ENCODE measurements at places on chromosomes 1 and 21.
A peak's percentile ranks its signal among the peaks of the same experiment; 100 is the strongest.

- no peak for DNase-seq
Observed at GRCh38 chr1:21916447-21917238, 20.5 kb downstream of the HSPG2 start.

GRCh38 chr1:28507646-28508434, 2.0 kb downstream of the RCC1 start:
- DNase-seq: no peak

DNA sequence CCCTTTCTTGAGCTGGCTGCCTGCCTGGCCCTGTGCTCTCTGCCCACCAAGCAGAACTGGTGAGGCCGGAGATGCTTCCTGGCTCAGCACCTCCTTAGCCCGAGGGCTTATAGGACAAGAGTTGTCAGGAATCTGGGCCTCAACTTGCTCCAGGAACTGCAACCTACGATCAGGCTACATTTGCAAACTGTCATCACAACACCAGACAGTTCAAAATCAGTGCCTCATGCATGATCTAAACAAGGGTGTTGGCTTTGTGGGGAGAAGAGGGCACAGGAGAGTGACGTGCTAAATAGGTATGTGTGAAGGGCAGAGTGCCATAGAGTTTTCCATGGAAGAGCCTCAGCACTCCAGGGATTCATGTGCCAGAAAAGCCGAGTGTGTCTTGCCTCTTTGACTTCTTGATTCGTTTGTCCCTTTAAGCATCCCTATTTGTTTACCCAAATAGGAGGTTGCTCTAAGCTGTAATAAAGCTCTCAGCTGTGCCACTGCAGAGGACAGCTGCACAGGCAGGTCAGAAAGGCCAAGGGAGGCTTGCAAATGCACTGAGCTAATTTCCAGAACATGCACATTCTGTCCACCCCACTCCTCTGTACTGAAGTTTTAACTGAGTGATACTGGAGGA, 30.2 kb upstream of the NEK2 start:
- no peak for DNase-seq

DNA sequence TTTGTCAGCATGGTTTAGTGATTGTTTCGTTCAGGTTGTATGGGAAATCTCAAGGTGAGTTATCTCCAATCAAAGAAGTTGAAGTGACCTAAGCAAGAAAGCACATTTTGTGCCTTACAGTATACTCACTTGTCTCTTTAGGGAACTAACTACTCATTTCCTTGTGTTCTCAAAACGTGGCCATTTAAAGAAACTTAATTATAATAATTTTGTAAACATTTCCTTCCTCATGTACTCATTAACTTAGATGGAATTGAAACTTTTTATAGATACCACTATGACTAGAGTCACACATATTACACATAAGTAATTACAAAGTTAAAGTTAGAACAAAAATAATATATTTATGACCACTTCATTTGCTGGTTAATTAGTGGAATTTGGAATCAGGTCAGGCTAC, 552.6 kb downstream of the MRPL39 start:
- no peak for DNase-seq

- DNase-seq: no peak
Observed at GRCh38 chr1:214476986-214477870, 74.2 kb downstream of the PTPN14 start.

DNA sequence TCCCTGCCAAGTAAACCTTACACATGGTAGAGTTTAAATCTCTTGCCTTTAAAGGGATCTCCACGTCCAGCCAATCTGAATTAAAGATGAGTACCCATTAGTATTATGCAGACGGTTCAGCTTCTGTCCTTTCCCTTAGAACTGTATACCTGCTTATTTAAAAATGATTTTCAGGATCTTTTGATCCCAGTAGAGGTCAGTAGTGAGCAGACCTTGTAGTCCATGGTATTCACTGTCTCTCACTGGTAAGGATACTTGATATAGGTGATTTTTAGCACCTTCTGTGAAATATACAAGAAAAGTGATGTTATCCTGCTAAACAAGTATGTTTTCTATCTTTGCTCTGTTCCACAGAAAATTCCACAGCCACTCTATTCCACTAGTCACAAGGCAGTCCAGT, 1211.6 kb upstream of the ADGRL4 start:
- DNase-seq: no peak

- no peak for DNase-seq
Observed at GRCh38 chr1:238960071-238960470, 426.3 kb upstream of the CHRM3 start.

- DNase-seq: no peak
Observed at GRCh38 chr21:39666681-39667315, 54.1 kb downstream of the B3GALT5 start.

- DNase-seq: no peak
Observed at GRCh38 chr1:28111157-28111556, 22.7 kb upstream of the EYA3 start.

- DNase-seq: no peak
Observed at GRCh38 chr1:236748268-236748870, 46.7 kb upstream of the MTR start.

DNA sequence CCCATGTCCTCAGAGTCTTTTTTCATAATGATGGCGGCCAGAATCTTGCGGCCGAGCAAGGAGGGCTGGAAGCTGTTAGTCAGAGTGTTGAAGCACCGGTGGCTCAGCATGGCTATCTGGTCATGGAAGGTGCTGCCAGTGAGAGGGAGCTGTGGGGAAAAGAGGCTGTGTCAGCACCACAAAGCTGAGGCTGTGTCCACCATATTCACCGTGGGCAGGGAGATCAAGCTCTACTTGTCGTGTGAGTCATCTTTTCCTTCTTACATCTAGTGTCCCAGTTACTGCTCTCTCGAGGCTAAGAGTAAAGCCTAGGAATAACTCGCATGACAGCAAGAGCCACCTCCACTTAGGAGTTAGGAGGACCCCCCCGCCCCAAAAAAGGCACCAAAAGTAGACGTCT, 18.2 kb downstream of the ADAR start:
- DNase-seq: no peak

- DNase-seq: no peak
Observed at GRCh38 chr1:204248954-204249353, 35.2 kb upstream of the GOLT1A start.

DNA sequence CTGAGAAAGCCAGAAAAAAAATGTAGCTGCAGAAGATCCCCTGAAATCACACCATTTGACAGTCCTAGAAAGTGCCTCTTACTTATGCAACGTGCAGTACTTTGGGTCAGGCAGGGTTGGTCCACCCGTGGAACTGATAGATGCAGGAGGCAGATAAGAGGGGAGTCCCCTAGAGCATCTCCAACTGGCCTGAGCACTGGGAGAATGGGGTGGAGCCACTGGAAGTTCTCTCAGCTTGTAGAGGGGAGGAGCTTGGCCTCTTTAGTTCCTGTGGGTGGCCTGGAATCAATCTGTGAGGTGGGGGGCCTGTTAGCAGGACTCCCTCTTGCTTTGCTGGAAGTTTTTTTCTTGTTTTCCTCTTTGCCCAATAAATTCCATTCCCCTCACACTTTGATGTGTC, 335.7 kb upstream of the NCAM2 start:
- no peak for DNase-seq

DNA sequence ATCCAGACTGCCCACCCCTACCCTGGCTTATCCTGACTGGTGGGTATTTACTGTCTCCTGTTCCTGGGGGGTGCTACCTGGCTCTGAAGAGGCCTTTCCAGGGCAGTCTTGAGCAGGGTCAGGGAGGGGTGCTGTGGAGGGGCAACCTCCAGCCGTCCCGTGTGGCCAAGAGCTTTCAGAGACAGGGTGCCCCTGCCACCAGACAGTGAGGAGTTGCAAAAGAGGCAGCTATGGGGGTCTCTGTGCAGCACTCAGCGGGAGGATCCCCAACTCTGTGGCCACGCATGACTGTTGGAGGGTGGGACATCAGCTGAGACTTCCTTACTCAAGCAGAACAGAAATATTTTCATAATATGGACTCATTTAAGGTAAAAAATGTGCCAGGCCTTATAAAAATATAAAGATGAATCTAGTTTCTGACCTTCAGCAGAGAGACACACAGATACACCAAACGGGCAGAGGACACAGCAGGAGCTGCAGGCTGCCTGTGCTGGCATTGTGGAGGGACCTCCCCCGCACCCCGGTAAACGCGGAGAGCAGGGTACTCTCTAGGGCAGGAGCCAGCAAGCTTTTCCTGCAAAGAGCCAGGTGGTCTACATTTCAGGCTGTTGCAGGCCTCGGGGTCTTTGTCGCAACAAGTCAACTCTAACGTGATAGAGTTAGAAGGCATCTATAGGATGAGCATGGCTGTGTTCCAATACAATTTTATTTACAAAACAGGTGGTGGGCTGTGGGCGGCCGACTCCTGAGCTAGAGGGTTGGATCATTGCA, 252.6 kb downstream of the RHOU start:
- DNase-seq: no peak

GRCh38 chr1:230091473-230092231, 24.6 kb downstream of the GALNT2 start:
- DNase-seq: no peak

- no peak for DNase-seq
Observed at GRCh38 chr1:10642403-10643080, 153.9 kb downstream of the CASZ1 start.

- no peak for DNase-seq
Observed at GRCh38 chr1:239997515-239998311, 94.0 kb upstream of the FMN2 start.

GRCh38 chr1:201537891-201538611, 876 bp upstream of the NAV1 start:
- no peak for DNase-seq

DNA sequence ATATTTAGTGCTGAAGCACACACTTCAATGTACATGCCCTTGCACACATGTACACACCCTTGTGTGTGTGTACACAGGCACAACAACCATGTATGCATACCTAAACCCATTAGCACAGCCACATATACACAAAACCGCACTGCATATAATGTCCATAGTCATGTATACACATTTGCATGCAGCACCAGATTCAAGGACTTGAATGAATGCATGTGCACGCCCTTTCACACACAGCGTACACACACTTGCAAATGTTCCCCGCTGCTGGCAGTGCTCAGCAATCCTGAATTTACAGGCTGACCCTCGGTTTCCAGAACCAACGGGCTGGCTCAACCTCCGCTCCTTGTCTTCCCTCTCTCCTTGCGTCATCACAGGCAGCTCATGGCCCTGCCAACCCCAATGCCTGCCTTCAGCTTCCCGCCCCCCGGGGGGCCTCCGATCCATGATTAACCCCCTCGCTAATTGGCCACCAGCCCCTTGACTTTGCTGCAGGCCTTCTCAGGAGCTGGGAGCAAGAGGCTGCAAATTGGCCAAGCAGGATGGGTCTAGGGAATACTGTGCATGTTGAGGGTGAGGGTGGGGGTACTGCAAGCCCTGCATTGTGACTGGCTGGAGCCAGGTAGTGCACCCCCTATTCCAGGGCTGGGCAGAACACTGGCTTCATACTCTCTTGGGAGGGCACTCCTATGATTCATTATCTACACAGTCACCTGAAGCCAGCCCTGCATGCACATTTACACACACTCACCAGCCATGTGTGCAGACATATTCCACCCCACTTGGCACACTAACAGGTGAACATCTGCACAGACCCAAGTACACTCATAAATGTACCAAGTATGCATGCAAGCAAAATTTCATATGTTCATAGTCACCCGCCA, 7.9 kb downstream of the GPR3 start:
- DNase-seq: no peak

- DNase-seq: no peak
Observed at GRCh38 chr1:153094426-153094825, at the start of gene SPRR2E. Gene SPRR2E, minus strand, starts transcription at chr1:153094526. Its CDS starts 775 bp downstream, at chr1:153093751.

GRCh38 chr1:18480315-18481189, at the start of gene KLHDC7A:
Gene KLHDC7A, plus strand, starts transcription at chr1:18480930. Its CDS starts 52 bp downstream, at chr1:18480982.
- peak; percentile 18 for DNase-seq

- no peak for DNase-seq
Observed at GRCh38 chr1:92029241-92029922, 403 bp upstream of the EPHX4 start.

DNA sequence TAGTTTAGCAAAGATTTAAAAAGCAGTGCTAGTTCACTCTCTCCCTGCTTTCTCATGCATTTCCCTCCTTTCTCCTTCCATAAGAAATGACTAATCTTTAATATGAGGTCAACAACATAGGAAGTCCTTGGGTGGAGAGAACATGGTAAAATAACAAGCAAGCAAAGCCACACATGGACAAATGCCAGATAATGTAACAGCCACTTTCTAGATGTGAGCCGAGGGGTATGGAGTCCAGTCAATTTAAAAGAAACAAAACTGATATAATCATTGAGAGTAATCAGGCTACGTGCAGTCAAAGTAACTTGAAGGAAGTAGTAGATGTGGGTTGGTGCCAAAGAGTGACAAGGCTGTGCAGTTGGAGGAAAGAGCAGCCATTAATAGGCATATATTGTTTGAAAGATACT, 69.6 kb downstream of the DUSP10 start:
- DNase-seq: no peak

DNA sequence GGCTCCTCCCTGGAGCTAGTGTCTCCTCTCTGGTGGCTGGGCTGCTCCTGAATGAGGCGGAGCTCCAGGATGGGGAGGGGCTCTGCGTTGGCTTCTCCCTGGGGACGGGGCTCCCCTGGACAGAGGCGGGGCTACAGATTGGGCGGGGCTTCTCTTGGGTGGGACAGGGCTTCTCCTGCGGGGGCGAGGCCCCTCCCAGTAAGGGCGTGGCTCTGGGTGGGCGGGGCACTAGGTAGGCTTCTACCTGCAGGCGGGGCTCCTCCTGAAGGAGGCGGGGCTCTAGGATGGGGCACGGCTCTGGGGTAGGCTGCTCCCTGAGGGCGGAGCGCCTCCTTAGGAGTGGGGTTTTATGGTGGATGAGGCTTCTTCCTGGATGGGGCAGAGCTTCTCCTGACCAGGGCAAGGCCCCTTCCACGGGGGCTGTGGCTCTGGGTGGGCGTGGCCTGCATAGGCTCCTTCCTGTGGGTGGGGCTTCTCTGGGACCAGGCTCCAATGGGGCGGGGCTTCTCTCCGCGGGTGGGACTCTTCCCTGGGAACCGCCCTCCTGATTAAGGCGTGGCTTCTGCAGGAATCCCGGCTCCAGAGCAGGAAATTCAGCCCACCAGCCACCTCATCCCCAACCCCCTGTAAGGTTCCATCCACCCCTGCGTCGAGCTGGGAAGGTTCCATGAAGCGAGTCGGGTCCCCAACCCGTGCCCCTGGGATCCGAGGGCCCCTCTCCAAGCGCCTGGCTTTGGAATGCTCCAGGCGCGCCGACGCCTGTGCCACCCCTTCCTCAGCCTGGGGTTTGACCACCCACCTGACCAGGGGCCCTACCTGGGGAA, 22.7 kb upstream of the ARF1 start:
- DNase-seq: no peak

DNA sequence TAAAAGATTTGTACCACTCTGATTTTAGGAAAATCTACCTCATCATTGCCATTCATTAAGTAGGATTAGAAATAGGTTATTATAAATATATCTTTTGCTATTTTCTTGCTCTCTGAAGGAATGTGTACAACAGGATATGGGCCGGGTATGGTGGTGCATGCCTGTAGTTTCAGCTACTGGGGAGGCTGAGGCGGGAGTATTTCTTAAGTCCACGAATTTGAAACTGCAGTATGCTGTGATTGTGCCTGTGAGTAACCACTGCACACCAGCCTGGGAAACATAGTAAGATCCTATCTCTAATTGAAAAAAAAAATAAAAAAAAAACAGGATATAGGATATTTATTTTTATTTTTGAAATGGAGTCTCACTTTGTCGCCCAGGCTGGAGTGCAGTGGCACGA, 50.0 kb downstream of the CLIC4 start:
- no peak for DNase-seq

Measured in midbrain (tissue), 1 donor.